ENCODE measurements at places on chromosomes 5 and 9.

- no peak for DNase-seq
Observed at GRCh38 chr5:56346741-56347535, 113.8 kb upstream of the ANKRD55 start.

- DNase-seq, result no peak
Observed at GRCh38 chr5:68848091-68848490, 245.7 kb upstream of the SLC30A5 start.

- no peak for DNase-seq
Observed at GRCh38 chr9:81479573-81479972, 209.8 kb downstream of the TLE1 start.

DNA sequence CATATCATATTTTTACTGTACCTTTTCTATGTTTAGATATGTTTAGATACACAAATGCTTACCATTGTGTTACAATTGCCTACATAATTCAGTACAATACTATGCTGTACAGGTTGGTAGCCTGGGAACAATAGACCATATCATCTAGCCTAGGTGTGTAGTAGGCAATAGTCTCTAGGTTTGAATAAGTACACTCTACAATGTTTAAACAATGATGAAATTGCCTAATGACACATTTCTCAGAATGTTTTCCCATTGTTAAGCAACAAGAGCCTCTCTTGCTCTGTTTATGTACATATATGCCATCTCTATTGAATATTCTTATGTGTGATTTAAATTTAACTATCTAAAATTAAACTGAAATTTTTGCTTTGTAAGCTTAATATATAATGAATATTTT is 209.6 kb upstream of the ST8SIA4 start:
- no peak for DNase-seq

DNA sequence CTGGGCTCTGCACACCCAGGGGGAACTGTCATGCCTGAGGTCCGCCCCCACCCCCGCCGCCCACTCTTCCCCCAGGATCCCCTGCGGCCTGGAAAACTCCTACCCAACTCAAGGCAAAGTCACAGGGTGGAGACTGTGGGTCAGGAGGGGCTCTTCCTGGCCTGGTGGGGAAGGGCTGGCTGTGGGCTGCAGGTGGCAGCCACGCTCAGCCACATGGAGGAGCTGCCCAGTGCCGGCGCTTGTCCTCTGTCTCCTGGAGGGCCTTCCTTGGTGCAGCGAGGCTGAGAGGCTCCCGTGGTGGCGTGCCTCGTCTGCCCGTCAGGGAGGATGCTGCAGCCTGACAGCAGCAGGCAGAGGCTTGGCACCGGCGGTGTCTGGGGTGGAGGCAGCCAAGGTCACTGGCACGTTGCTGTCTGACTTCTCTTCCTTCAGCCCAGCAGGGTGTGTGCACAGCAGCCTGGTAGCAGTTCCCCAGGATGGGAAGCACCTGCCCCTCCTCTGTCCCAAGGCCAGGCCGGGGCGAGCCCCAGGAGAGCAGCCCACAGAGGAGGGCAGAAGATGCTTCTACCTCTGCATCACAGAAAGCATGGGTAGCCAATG is 78.1 kb downstream of the ADAMTS2 start:
- no peak for DNase-seq
